ENCODE measurements at places on chromosomes 3 and 15. TPM values are rescaled to one million over a fixed set of nuclear protein-coding genes. Genes with fewer than 3 reads are reported as not detected.

FAM3D gene
- not detected for total RNA-seq

XRN1 gene
- total RNA-seq = 43.8 TPM

WDR72 gene
- total RNA-seq = not detected

APBA2 gene
- total RNA-seq = 1.8 TPM

ARL14 gene
- not detected for total RNA-seq

SMCO1 gene
- not detected for total RNA-seq

RPP25 gene
- total RNA-seq = 13.9 TPM

EPHB3 gene
- not detected for total RNA-seq

CDCP1 gene
- 3.2 TPM for total RNA-seq

PODXL2 gene
- total RNA-seq = 9.2 TPM

ZNF502 gene
- total RNA-seq = 0.82 TPM

TFRC gene
- total RNA-seq = 725 TPM

ADCY5 gene
- not detected for total RNA-seq

ROPN1B gene
- total RNA-seq = not detected

ATP10A gene
- 48.0 TPM for total RNA-seq

CSPG4 gene
- total RNA-seq = not detected

SLCO3A1 gene
- total RNA-seq = 13.4 TPM

ECE2 gene
- not detected for total RNA-seq

RBM15B gene
- 37.7 TPM for total RNA-seq

CNTN4 gene
- total RNA-seq = not detected

PPP1R14D gene
- not detected for total RNA-seq

ASB14 gene
- not detected for total RNA-seq

SEMA5B gene
- not detected for total RNA-seq

FMN1 gene
- not detected for total RNA-seq

RHCG gene
- total RNA-seq = not detected

SKOR1 gene
- 0.09 TPM for total RNA-seq
